PC-9 (cell line): ENCODE measurements at places on chromosomes 16 and 17. TPM values are rescaled to one million over a fixed set of nuclear protein-coding genes. Genes with fewer than 3 reads are reported as not detected.

Gene TBX6
- total RNA-seq: 8.3 and 9.6 TPM in 2 replicates

Gene NKD1
- total RNA-seq: 0.44 and 0.83 TPM in 2 replicates

Gene PRM2
- total RNA-seq: not detected in 2 replicates

Gene ETV4
- 61.9 and 84.2 TPM in 2 replicates for total RNA-seq

Gene RNF40
- total RNA-seq: 149 and 178 TPM in 2 replicates

Gene SLFN14
- not detected in 2 replicates for total RNA-seq

Gene HSPB9
- total RNA-seq: 0.33 TPM in 1 of 2 replicates, not detected in the other

Gene MGRN1
- 67.9 and 70.4 TPM in 2 replicates for total RNA-seq

Gene TPPP3
- total RNA-seq: 3.1 and 4.5 TPM in 2 replicates

DNA sequence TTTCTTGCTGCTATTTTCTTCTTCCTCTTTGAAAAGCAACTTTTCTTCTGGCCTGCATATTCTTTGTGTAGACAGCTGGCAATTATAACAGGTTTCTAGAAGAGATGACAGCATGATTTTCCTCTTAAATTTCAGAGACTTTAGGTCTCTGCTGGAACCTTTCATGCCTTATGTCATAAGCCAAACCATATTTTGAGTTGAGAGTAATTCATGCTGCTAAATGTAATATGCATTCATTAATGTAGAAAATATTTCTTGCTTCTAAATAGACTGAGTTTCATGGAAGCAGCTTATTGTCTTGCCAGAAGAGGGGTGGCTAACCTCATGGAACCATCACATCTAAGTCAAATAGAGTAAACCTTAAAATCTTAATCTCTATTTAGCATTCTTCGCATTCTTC lies 25.9 kb upstream of the ABCA9 start:
- H3K27ac ChIP-seq: no peak overlapping the region
- no peaks in the 10 kb centered on the region for H3K4me1 ChIP-seq
- H3K27me3 ChIP-seq: no peaks in the 10 kb centered on the region

- H3K4me1 ChIP-seq: no peaks in the 10 kb centered on the region
- H3K36me3 ChIP-seq: peaks cover 30% of the 10 kb centered on the region
- H3K4me3 ChIP-seq: no peak overlapping the region
- peak; percentile 69 for DNase-seq
These were observed 38.6 kb downstream of the SYNRG start for GRCh38 chr17:37570527-37571093.

DNA sequence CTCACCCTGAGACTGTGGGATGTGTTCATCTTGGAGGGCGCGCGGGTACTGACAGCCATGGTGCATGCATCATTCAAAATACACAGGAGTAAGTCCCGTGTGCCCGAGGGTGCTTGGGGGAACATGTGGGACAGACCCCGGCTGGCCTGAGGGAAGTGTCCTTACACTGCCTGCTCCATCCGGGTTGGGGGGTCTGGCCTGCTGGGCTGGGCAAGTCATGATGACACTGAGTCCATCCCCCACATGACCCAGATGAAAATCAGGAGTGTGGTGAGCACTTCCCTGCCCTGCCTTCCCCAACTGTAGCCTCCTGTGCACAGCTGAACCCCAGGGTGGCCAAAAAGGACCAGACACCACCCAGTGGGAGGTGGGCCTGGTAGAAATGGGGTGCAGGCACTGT lies 10.8 kb downstream of the TBC1D26 start:
- H3K27me3 ChIP-seq: no peaks in the 10 kb centered on the region
- H3K36me3 ChIP-seq: no peaks in the 10 kb centered on the region
- no peak for DNase-seq
- no peaks in the 10 kb centered on the region for H3K4me1 ChIP-seq
- no peak overlapping the region for H3K27ac ChIP-seq

GRCh38 chr16:47049901-47050583 lies 76.6 kb upstream of the DNAJA2 start:
- no peak overlapping the region for H3K4me3 ChIP-seq
- DNase-seq: no peak
- H3K27me3 ChIP-seq: no peaks in the 10 kb centered on the region
- no peak overlapping the region for H3K27ac ChIP-seq
- no peaks in the 10 kb centered on the region for H3K36me3 ChIP-seq

DNA sequence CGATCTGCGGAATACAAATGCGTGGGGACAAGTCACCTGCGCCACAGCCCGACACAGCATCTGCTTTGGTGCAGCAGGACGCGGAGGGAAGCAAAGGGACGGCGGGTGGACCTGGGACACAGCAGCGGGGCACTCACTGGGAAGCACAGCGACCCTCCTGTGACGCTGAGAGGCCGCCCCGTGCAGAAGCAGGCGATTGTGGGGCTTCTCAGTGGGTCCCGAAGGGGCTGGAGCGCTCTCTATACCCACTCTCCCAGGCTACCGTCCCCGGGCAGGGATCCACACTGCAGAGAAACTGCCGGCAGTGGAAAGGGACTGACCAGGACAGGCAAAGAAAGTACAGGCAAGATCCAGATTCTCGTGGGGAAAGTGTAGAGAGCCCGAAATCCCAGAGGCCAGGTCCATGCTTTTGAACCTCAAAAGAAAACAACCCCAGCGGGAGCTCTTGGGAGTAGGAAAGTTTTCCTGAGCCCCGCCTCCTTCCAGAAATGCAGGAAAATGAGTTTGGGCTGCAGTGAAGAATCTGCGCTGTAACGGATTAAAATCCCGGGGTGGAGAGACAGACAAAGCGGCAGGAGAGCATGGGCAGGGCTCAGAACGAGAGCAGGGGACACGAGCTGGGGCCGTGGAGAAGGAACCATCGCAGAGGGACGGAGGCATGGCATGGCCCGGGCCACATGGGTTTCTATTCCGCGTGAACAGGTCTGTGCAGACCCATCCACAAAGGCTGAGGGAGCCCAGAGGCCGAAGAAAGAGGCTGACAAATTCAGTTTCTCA lies 12.7 kb downstream of the COX4I1 start:
- no peak for DNase-seq
- H3K4me3 ChIP-seq: no peak overlapping the region
- H3K36me3 ChIP-seq: 0 out of 2 replicates have a peak, but pooled peaks cover under 1% of the 10 kb centered on the region
- H3K27ac ChIP-seq: no peak overlapping the region

GRCh38 chr17:55735731-55736405 lies 13.2 kb upstream of the TMEM100 start:
- H3K4me1 ChIP-seq: no peaks in the 10 kb centered on the region
- H3K27ac ChIP-seq: no peak overlapping the region
- no peaks in the 10 kb centered on the region for H3K36me3 ChIP-seq
- DNase-seq: no peak
- H3K4me3 ChIP-seq: no peak overlapping the region

- H3K4me1 ChIP-seq: no peaks in the 10 kb centered on the region
- no peaks in the 10 kb centered on the region for H3K36me3 ChIP-seq
- H3K27ac ChIP-seq: no peak overlapping the region
- H3K4me3 ChIP-seq: no peak overlapping the region
- DNase-seq: no peak
These were observed 110.6 kb upstream of the RBBP6 start for GRCh38 chr16:24428756-24429155.

DNA sequence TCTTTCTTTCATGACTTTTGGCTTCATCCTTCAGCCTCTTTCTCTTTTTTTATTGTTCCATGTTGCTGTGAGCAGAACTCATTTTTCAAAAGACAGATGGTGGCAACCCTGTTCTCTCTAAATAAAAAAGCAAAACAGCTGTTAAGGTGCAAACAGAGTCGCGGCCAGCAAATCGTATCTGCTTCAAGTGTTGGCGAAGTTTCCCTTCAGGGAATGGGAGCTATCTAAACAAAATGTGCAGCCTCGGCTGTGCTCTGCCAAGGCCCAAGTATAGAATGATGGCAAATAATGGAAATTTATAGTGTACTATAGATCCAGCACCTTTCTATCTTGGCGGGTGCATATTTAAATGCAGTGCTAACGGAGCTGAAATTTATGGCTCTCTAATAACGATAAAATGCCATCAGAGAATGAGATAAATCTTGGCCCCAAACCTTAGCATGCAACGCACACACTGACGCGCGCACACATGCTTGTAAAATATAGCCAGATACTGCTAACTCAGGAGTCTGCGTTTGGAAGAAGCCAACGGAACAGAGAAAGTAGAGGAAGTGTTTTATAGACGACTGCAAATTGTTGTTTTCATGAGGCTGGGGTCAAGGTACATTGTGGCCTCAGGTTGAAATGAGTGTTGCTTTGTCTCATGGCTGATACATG lies 315.5 kb upstream of the RBFOX1 start:
- no peaks in the 10 kb centered on the region for H3K4me1 ChIP-seq
- no peak overlapping the region for H3K4me3 ChIP-seq
- peaks cover 18% of the 10 kb centered on the region for H3K27me3 ChIP-seq
- no peak for DNase-seq
- no peaks in the 10 kb centered on the region for H3K36me3 ChIP-seq

- no peaks in the 10 kb centered on the region for H3K36me3 ChIP-seq
- no peaks in the 10 kb centered on the region for H3K27me3 ChIP-seq
- H3K27ac ChIP-seq: no peak overlapping the region
These were observed 15.1 kb downstream of the FA2H start for GRCh38 chr16:74759564-74759963.

GRCh38 chr16:85916141-85916890 lies 17.4 kb downstream of the IRF8 start:
- no peaks in the 10 kb centered on the region for H3K4me1 ChIP-seq
- no peak overlapping the region for H3K4me3 ChIP-seq
- no peak overlapping the region for H3K27ac ChIP-seq
- peaks cover 100% of the 10 kb centered on the region for H3K27me3 ChIP-seq
- peak; percentile 61 for DNase-seq
- no peaks in the 10 kb centered on the region for H3K36me3 ChIP-seq

GRCh38 chr16:12395268-12395667 lies 408.4 kb downstream of the CPPED1 start:
- no peaks in the 10 kb centered on the region for H3K27me3 ChIP-seq
- no peaks in the 10 kb centered on the region for H3K36me3 ChIP-seq
- H3K4me3 ChIP-seq: no peak overlapping the region
- H3K4me1 ChIP-seq: no peaks in the 10 kb centered on the region
- no peak for DNase-seq
- no peak overlapping the region for H3K27ac ChIP-seq

DNA sequence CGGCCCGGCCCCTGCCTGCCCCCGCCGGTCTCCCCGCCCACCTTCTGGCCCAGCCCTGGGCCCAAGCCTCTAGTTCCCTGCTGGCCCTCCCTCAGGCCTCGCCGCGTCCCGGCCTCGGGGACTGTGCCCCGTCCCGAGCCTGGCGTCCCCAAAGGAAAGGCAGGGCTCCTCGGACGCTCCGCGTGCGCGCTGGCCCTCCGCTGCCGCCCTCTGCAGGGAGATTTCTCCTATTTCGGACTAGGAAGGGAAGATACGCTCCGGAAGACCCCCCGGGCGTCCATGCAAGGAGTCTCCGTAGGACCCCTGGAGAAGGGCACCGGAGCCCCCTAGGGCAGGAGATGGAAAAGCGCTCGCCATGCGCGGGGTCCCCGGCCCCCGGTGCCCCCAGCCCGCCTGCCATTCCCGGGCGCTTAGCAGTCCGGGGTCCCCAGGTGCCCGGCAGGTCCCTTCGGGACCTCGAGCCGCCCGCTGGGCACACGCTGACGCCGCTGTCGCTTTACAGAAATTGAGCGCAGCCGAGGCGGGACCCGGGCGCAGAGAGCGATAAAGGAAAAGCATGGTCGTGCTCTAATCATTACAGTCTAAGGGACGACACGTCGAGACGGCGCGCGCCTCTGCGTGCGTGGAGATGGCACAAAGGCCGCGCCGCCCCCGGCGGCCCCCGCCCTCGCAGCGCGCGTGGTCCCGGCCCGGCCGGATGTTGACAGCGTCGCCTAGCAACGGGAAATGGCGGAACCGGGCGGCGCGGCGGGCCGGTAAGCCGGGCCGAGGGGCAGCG lies at the start of gene CCDC40:
CCDC40 (plus strand) TSS at position 706 of the 778 bp plus-strand sequence; CDS start at position 727, 21 bp downstream.
- H3K36me3 ChIP-seq: no peaks in the 10 kb centered on the region
- no peak within 1 kb of the TSS for H3K27ac ChIP-seq
- H3K27me3 ChIP-seq: no peaks in the 10 kb centered on the region
- peak; percentile 40 for DNase-seq

GRCh38 chr17:28725166-28725659 lies 820 bp downstream of the TLCD1 start:
- no peaks in the 10 kb centered on the region for H3K27me3 ChIP-seq
- peaks cover 51% of the 10 kb centered on the region for H3K4me1 ChIP-seq
- peak; percentile 66 for DNase-seq

DNA sequence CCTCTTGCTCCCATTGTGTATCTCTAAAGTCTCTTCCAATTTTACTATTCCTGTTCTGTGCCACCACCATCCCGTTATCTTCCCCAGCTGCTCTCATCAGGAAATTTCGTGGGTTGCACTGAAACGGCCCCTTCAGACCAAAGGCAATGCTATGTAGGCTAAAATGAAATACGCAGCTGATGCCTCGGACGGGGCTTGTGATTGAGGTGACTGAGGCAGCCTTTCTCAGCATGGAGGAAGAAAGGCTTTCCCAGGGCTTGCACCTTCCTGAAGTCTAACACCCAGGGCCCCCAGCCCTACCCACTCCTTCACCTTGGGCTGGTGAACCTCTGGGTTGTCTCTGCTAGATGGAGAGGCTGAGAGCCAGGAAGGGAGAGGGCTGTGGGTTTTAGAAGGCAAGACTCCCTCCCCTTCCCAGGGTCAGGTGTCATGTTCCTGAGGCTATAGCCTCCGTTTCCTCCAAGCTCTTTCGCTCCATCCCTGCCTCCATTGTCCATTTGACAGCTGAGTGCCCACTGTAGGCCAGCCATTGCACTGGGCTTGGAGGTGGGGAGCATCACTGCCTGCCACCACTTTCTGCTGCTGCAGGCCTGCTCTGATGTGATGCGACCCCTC lies 7.8 kb downstream of the CCDC200 start:
- no peak overlapping the region for H3K4me3 ChIP-seq
- H3K4me1 ChIP-seq: no peaks in the 10 kb centered on the region
- no peaks in the 10 kb centered on the region for H3K36me3 ChIP-seq
- no peak overlapping the region for H3K27ac ChIP-seq

DNA sequence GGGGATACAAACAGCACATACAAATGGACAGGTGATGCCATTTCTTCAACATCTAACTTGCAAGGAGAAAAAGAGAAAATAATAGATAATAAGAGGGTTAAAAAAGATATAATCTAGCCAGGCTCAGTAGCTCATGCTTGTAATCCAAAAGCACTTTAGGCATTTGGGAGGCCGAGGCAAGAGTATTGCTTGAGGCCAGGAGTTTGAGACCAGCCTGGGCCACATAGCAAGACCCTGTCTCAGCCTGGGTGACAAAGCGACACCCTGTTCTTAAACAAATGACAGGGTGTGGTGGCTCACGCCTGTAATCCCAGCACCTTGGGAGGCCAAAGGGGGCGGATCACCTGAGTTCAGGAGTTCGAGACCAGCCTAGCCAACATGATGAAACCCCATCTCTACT lies 19.3 kb downstream of the C16orf87 start:
- H3K4me3 ChIP-seq: no peak overlapping the region
- no peaks in the 10 kb centered on the region for H3K27me3 ChIP-seq
- H3K27ac ChIP-seq: no peak overlapping the region
- H3K4me1 ChIP-seq: peaks cover 20% of the 10 kb centered on the region

DNA sequence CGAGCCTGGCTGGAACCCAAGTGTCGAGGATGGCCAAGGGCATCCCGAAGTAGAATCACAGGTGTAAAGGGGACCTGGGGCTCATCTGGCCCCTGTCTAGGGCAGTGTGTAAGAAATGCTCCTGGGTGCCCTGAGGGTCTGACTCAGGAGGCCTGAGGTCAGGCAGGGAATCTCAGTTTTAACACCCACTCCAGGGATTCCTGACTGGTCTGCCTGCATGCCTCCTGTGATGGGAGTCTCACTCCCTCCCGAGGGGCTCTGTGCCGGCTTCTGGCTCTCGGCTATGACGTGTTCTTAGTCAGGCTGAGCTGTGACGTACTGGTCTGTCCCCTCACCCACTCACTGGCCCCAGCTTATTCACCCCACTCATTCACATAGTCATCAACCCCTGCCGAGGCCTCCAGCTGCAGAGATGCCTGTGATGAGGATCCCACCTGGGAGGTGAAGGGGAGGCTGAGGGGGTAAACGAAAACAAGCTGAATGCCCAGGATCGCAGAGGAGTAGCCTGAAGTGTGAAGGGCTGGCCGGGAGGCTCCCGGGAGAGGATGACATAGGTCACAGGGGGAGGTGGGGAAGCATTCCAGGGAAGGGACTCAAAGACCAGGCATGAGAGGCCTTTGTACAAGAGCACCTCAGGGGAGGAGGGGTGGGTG lies 23.8 kb downstream of the FAM83G start:
- peaks cover 11% of the 10 kb centered on the region; the same call in 1 of the 2 replicates for H3K36me3 ChIP-seq
- no peak for DNase-seq
- peaks cover 12% of the 10 kb centered on the region for H3K4me1 ChIP-seq
